ENCODE measurements at places on chromosomes 13 and 19. TPM values are rescaled to one million over a fixed set of nuclear protein-coding genes. Genes with fewer than 3 reads are reported as not detected.

ADAT3 gene
- 4.9 TPM for total RNA-seq

MIR17HG gene
- 1.9 TPM for total RNA-seq

ACTMAP gene
- total RNA-seq = 3.2 TPM

ZNF541 gene
- 1.4 TPM for total RNA-seq

RFPL4A gene
- not detected for total RNA-seq

LRRC63 gene
- total RNA-seq = 0.16 TPM

CEBPG gene
- total RNA-seq = 23.4 TPM

NAA16 gene
- 22.0 TPM for total RNA-seq

- DNase-seq = no peak
Observed at GRCh38 chr19:15517778-15518177, 9.5 kb downstream of the CYP4F22 start.

GRCh38 chr13:25756251-25756650 is 295.6 kb downstream of the SHISA2 start:
- DNase-seq = no peak

GRCh38 chr19:42553292-42554045 is 25.2 kb upstream of the CEACAM1 start:
- no peak for DNase-seq

- no peak for DNase-seq
Observed at GRCh38 chr13:105878119-105878700, 657.3 kb downstream of the EFNB2 start.

GRCh38 chr19:48646001-48646721 is at the start of gene CA11:
CA11 (minus strand) TSS chr19:48646187; CDS start chr19:48645632, 555 bp downstream.
- DNase-seq = peak; percentile 84

GRCh38 chr19:15464394-15465385 is at the start of gene RASAL3:
RASAL3 (minus strand) TSS chr19:15464544; CDS start chr19:15464358, 186 bp downstream.
- no peak for DNase-seq

DNA sequence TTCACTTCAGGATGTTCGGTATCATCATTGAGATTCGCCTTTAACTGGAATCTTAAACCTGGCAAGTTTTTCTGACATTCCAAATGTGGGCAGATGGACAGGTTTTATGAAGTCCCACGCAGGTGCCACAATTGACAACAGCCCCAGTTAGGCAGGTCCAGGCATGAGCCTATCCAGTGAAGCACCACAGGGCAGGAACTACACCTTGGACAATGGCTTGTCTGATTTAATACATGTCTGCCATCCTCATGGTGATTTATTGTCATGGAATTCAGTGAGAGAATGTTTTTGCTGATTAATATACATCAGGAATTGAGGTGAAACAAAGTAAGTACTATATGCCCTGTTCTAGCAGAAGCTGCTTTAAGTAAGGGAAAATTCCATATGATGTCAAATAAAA is 10.2 kb upstream of the TPP2 start:
- DNase-seq = no peak

DNA sequence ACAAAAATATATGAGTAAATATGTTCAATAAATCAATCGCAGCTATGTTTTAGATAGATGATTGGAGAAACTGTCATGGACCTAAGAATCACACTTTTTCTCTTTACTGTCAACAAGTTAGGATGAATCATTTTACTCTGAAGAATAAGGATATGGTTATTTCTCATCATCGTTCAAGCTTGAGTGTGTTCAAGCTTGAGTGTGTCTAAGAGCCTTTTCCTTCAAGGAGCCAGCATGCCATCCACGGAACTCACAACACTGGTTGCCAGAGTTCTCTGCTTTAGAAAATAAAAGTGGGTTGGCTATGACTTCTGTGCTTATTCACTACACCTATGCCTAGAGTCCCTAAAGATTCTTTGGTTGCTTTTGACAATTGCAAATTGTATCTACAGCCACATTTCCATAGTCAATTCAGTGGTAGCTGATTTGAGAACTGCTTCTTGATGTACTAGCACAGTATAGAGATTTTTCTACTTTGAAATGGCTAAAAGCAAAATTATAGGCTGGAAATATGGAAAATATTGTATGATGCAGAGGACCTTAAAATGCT is 58.1 kb upstream of the SCEL start:
- DNase-seq = no peak

DNA sequence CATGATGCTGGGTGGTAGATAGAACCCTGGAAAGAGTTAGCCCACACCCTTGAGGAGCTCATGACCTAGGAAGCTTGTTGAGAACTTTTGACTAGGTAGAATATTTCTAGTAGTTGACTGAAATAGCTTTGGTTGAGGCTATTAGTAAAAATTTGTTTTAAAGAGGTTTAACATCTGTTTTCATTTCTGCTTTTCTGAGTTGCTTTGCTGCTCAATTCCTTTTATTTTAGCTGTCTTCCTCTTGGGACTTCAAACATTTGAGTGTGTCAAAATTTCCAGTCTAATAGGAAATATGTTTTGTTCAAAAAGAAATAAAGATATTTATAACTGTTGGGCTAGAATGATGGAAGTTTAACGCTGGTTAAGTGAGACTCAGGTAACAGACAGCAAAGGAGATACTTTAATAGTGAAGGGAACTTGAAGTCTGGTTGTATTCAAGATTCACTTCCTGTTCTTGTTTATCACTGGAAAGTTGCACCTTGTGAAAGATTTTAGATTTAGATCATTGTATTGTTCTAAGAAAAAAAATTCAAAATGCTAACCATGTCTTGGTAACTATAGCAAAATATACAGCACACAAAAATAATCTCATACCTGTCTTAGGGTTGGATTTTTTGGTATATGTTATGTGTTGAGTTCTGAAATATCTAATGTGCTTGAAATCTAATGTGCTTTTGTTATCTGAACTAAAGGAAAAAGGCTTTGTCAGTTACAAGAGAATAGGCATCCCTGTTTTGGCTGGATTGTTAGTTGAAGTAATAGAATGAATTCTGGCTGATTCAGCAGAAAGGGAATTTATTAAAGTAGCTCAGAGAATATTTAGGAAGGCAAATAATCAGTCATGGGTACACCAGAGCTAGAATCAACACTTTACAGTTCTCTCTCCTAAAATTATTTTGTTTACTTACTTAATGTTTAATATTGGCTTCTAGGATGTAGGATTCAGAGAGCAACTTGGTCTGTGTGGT is 24.4 kb upstream of the GPR18 start:
- DNase-seq = no peak

- no peak for DNase-seq
Observed at GRCh38 chr13:43307221-43307920, 284.0 kb downstream of the DNAJC15 start.

DNA sequence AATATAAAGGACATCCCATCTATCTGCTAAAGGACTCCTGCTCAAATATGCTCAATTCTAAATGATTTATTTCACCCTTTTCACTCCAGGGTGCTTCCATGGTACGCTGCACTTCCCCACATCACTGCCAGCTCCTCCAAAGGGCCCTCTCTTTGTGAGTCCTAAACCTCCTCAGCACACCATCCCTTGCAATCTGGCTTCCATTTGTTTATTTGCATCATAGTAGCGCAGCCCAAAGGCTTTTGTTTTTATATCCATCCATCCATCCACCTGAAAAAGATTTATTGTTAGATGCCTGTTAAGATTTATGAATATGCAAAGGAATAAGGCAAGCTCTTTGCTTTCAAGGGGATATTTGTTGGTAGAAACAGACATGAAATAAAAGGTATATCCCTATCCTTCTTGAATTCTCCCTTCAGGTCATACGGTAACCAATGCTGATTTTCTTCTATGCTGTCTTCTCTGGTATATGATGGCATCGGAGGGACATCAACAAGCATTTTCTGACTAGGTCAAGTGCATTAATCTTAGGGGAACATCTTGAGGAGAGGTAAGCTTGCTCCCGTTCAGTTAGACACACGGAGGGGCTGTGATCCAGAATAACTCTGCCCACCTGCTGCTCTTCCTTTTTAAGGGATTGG is 397.6 kb downstream of the LIG4 start:
- no peak for DNase-seq

- DNase-seq = no peak
Observed at GRCh38 chr13:31012655-31013024, 80.2 kb downstream of the TEX26 start.

- DNase-seq = no peak
Observed at GRCh38 chr13:111303559-111303958, 16.9 kb upstream of the TEX29 start.

GRCh38 chr13:111610081-111610480 is 289.6 kb downstream of the TEX29 start:
- no peak for DNase-seq

DNA sequence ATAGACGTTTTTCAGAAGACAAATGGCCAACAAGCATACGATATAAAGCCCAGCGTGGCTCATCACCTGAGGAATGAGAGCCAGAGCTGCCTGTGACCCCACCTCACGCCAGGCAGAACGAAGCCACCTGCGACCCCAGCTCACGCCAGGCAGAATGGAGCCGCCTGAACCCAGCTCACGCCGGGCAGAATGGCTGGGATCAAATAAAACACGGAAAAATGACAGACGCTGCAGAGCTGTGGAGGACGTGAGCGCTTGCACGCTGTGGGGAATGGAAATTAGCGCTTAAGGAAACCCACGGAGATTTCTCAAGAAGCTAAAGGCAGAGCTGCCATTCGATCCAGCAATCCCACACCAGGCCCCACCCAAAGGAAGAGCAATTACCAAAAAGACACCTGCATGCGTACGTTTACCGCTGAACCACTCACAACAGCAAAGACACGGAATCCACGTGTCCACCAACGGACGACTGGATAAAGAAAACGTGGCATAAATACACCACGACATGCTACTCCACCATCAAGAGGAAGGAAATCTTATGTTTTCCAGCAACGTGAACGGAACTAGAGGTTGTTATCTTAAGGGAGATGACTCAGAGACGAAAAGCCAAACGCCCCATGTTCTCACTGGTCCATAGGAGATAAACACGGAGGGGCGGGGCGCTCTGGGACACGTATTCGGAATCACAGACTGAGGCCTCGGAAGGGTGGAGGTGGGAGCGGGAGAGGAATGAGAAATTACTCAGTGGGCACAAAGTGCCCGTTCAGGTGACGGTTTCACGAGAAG is 30.7 kb upstream of the C13orf46 start:
- DNase-seq = no peak

DNA sequence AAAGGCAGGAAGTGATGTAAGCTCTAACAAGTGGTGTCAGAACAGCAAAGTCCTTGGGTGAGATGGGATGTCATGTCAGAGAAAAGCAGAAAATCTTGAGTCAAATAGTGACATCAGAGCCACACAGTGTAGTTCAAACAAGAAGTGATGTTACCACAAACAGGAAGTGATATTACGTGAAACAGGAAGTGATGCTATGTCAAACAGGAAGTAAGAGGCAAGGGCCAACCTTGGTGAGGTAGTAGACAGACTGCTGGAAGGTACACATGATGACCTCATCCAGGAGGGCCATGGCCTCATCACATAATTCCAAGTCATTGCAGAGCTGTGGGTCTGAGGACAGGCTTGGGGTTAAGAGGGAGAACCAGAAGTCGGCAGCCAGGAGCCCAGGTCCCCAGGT is 7.0 kb upstream of the MAMSTR start:
- no peak for DNase-seq

DNA sequence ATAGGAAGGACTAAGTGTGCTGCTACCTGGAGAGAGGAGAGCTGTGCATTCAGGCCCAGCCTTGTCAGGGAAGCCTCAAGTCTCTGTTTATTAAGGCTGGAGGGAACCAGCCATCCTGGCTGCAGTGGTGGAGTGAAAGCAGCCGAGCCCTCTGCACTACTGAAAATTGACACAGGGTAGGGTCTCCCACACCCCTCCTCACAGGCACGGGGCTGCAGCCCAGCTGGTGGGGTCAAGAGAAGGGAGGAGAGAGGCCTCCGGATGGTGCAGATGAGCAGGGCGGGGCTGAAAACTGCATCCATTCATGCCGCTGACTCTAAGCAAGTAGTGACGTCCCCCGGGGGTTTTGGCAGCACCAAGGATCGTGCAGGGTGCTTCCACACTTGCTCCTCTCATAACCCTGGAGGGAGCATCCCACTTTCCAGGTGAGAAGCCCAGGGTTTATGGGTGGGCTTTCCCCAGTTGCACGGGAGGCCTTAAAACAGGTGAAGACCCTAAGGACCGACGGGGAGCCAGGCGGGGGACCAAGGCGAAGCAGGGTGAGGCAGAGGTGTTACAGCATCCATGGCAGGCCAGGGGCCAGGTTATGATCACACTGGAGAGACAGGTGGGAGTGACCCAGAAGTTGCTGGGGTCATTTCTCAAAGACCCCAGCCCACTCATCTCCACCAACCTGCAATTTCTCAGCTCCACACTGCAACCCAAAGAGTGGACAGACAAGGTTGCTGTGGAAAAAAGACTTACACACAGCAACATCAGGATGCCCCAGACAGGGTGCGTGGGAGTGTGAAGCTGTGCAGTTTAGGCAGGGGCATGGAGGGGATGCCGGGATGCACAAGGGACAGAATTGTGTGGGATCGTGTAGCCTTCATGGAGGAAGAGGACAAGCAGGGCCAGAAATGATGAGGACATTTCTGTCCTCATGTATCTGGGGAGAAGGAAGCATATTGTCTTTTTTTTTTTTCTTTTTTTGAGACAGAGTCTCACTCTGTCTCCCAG is 36.8 kb downstream of the VSTM2B start:
- DNase-seq = no peak

DNA sequence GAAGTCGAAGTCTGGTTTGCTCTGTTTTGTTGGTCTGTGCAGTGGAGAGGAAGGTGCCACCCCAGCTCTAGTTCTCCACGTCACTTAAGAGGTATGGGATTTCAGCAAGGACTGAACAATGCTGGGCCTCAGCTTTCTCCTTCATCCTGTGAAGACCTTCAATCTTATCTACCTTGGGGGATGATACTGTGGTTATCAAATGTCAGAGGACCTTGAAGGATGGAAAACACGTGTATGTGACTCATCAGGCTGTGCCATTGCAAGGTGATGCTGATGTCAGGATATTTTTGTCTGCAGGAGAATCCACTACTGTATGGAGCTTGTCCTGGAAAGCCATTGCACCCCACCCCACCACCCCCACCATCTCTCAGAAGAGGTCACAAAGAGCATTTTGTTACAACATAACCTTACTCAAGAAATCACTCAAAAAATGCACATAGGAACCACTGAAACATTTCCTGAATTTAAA is 81.4 kb upstream of the UQCRFS1 start:
- no peak for DNase-seq

GRCh38 chr19:10193790-10194499 is 808 bp downstream of the DNMT1 start:
- DNase-seq = no peak

GRCh38 chr19:51098365-51099046 is 9.7 kb downstream of the CTU1 start:
- no peak for DNase-seq

DNA sequence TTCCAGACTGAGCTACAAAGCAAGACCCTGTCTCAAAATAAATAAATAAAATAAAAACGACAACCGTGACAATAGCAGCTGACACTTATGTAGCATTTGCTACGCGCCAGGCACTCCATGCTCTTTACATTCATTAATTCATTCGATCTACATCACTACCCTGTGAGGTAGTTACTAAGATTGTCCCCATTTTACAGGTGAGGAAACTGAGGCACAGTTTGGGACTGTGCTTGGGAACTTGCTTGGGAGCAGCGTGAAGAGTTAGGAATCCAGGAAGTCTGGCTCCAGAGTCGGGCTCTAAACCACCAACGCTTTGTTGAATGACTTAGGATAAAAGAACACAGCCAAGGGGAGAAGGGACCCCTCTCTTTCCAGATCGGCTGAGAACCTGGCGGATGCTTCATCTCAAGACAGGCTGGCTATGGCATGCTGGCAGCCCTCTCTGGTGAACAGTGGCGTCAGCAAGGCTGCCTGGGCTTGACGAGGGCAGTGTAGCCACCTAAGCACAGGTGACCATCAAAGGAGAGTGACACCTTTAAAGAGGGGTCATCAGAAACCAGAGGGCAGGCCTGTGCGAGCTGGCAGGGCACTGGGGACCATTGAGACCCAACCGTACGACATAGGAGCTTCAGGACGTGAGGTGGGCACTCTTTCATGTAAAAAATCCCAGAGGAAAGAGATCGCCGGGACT is 591 bp downstream of the DOHH start:
- DNase-seq = no peak

Measured in breast epithelium (tissue), 4 donors.